Upper lobe of right lung (tissue), 1 donor: ENCODE measurements at places on chromosomes 1 and 21. TPM values are rescaled to one million over a fixed set of nuclear protein-coding genes. Genes with fewer than 3 reads are reported as not detected.

DNA sequence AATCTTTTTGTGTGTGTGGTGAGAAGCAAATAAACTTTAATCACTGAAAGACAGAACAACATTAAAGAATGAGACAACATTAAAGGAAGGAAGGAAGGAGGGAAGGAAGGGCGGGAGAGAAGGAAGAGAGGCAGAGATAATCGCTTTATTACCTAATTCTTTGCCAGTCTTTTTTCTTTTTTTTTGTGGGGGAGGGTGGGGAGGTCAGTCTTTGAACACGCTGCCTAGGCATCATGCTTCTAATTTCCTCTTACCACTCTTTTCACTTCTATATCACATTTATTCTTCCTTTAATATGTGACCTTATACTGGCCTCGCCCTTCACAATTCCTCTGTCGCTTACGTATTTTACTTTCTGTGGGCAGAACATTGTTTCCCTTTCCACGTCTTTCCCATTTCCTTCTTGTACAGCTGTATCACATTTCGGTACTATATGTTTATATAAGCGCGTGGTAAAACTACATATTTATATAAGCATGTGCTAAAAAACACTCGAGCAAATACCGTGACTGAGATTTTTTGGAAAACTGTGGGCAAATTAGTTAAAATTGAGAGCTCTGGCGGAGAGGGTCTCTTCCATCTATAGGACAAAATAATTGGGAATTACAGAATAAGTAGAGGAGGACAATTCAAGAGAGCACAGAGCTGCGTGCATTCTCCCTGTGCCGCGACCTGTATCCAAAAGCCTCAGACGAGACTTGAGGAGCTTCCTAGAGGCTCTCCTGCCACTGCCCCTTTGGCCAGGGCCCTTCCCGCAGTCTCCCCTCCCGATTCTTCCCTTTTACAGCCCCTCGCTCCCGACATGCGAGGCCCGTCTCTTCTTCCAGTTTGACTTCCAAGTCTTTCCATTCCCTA, 823 bp upstream of the PRKAA2 start:
- peaks cover 4% of the 10 kb centered on the region for H3K27me3 ChIP-seq
- H3K4me1 ChIP-seq: no peaks in the 10 kb centered on the region
- H3K27ac ChIP-seq: peak overlapping the region; percentile 30

GRCh38 chr1:159067699-159068621, 8.6 kb downstream of the AIM2 start:
- H3K36me3 ChIP-seq: no peaks in the 10 kb centered on the region
- H3K4me1 ChIP-seq: peaks cover 6% of the 10 kb centered on the region
- no peak for DNase-seq
- no peak overlapping the region for H3K4me3 ChIP-seq

- no peaks in the 10 kb centered on the region for H3K36me3 ChIP-seq
- no peak overlapping the region for H3K27ac ChIP-seq
- no peak for DNase-seq
- no peak overlapping the region for H3K4me3 ChIP-seq
- H3K4me1 ChIP-seq: no peaks in the 10 kb centered on the region
These were observed 41.0 kb downstream of the RUNX3 start for GRCh38 chr1:24888971-24889676.

- DNase-seq: no peak
- peak overlapping the region; percentile 28 for H3K4me3 ChIP-seq
- H3K4me1 ChIP-seq: no peaks in the 10 kb centered on the region
- no peaks in the 10 kb centered on the region for H3K27me3 ChIP-seq
These were observed 29.9 kb upstream of the HJV start for GRCh38 chr1:146051452-146051851.

- H3K4me3 ChIP-seq: no peak overlapping the region
- peaks cover 5% of the 10 kb centered on the region for H3K27me3 ChIP-seq
- DNase-seq: no peak
- H3K4me1 ChIP-seq: peaks cover 7% of the 10 kb centered on the region
- H3K27ac ChIP-seq: no peak overlapping the region
These were observed 41.2 kb downstream of the SPAG17 start for GRCh38 chr1:118143831-118144230.

GRCh38 chr1:193562121-193562520, 375.7 kb upstream of the B3GALT2 start:
- no peaks in the 10 kb centered on the region for H3K27me3 ChIP-seq
- no peaks in the 10 kb centered on the region for H3K36me3 ChIP-seq
- H3K4me1 ChIP-seq: peaks cover 13% of the 10 kb centered on the region
- no peak for DNase-seq
- no peak overlapping the region for H3K27ac ChIP-seq
- H3K4me3 ChIP-seq: no peak overlapping the region

KRTAP7-1 gene
- not detected for total RNA-seq
